SHP77 (cell line): ENCODE measurements at places on chromosomes 1 and 21.

- no peak for DNase-seq
Measured at GRCh38 chr1:245575710-245576109, 420.9 kb downstream of the KIF26B start.

DNA sequence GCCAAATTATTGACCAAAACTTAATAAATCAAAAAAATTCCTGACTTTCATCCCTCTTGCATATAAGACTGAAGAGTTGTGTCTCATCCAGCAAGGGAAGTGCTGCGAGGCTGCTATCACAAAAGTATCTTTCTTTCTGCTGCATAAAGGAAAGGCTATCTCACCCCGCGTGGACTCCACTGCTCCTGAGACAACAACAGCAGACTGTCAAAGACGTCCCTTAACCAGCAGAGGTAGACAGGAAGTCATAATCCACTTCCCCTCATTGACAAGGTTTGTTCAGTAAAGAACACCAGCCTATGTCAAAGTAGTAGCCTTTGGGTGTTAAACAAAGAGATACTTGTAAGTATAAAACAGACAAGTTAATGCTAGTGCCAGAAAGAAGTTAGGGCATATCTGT lies 29.4 kb downstream of the VPS26C start:
- DNase-seq, result no peak

DNA sequence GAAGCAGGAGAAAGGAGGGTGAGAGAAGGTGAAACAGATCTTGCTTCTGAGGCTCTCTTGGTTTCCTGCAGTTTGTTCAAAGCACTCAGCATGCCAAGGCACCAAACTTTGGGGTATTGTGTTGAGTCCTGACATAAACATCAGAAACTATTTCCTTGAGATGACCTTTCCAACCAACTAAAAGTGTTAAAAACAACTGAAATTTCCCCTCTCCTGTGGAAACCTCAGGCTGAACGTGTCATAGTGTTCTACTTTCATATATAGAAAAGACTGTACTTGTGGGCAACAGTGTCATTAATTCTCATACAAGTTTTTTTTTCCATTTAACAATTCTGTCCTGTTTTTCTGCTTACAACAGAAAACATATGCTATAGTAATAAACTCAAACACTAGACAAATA lies 6.3 kb upstream of the LYST start:
- no peak for DNase-seq

GRCh38 chr1:23567996-23568607 lies 8.8 kb upstream of the ID3 start:
- no peak for DNase-seq

DNA sequence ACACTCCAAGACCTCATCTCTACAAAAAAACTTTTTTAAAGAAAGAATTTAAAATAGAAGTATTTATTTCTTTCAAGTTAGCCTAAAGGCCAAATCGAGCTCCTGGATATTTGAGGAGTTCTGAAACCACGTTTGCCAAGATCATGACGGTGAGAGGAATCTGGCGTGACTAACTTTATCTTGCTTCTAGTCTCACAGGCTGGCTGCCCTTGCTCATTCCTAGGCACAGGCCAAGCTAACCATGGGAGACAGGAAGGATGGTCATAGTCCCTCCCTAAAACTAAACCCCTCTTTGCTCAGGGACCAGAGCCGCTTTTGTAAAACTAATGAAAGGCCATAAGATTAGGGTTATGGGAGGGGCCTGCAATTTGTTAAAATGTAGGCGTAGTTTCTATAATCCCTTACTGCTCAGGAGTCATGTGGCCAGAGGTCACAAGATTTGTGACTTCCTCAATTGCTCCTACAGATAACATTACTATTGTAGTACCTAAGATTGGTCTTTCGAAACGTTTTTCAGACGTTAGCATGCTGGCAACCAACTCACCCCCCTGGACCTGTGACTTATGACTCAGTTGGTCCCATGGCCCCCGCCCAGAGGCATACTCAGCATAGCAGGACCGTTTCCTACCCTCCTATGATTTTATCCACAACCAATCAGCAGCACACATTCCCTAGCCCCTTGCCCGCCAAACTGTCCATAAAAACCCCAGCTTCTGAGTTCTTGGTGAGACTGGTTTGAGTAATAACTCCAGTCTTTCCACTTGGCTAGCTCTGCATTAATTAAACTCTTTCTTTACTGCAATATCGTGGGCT lies 425.0 kb downstream of the SMYD3 start:
- no peak for DNase-seq

GRCh38 chr1:218401441-218401997 lies 56.4 kb downstream of the TGFB2 start:
- no peak for DNase-seq

DNA sequence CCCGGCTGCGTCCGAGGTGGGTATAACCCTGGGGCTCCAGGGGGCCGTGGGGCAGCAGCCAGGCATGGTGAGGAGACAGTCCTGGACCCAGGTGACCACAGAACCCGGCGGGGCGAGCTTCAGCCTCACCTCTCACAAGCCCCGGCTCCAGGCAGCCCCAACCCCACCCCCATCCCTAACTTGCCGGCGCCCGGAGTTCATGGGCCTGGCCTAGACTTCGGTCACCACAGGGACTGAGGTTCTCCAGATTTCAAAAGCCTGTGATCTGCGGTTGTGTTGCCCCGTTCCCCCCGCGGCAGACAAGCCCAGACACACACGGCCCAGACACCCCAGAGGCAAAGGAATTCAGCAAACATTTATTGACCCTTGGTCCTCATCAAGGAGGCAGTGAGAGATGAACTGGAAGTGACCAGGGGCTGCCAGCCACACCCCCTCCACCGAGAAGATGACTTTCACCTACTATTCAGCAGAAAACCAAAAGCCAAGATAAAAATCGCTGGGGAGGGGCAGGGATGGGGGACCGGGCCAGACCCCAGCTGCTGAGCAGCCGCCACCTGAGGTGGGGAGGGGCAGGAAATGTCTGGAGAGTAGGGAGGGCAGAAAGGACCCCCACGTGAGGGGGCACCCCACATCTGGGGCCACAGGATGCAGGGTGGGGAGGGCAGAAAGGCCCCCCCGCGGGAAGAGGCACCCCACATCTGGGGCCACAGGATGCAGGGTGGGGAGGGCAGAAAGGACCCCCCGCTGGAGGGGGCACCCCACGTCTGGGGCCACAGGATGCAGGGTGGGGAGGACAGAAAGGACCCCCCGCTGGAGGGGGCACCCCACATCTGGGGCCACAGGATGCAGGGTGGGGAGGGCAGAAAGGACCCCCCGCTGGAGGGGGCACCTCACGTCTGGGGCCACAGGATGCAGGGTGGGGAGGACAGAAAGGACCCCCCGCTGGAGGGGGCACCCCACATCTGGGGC lies 3.9 kb downstream of the HES4 start:
- DNase-seq, result no peak

- no peak for DNase-seq
Measured at GRCh38 chr1:86263101-86263500, 106.5 kb upstream of the COL24A1 start.

DNA sequence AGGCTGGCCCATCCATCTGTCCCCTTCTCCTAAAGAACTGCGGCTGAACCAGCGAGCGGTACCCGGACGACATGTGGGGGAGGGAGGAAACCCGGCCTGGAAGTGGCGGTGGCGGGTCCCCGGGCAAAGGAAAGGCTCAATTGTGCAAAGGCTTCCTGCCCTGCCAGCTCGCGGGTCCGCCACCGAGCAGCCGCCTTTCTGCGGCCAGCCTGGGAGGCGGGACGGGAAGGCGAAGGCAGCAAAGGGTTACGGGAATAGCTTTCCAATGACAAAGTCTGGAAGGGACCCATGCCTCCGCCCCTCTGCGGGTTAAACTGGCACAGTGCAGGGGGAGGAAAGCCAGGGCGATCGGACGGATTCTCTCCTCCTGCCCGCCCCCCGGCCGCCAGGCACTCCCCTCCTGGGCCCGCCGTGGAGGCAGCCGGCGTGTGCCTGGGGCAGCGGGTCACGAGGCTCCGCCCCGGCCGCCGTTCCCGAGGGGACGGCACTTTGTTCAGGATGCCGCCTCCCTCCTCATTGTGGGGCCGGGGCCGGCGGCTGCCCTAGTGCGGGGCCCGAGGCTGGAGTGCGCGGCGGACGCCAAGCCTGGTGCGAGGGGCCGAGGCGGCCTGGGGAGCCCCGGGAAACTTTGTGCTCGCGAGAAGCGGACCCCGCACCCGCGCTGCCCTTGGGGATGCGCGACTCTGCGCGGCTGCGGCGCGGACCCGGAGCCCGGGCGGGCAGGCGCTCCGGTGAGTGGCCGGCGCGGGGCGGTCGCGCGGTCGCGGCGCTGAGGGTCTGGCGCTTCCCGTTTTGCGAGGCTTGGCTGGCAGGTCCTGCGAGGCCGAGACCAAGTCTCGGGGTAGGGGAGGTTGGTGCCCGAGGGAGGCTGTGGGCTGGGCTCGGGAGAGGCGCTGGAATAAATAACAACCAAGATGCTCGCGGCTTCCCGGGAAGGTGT lies at the start of gene NAV1:
TSS of gene NAV1 (plus strand) at position 516 of the 940 bp plus-strand sequence. CDS start 83,758 bp downstream, outside the sequence.
- peak; percentile 18 for DNase-seq

DNA sequence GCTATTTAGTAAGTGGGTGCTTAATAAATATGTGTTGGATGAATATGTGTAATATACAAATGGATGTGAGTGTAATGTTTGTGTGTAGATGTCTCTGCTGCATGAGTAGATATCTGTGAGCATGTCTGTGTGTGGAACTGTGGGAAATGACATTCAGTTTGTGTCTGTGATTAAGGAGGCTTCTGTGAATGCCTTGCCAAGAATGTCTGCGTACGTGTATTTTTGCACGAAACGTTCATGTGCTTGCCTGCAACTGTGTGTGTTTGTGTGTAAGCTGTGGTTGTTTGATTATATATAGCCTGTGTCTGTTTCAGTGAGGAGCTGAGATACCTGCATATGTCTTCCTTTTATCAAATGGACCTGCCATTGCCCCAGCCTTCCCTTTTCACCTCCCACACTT lies 13.8 kb downstream of the DMBX1 start:
- no peak for DNase-seq

- peak; percentile 49 for DNase-seq
Measured at GRCh38 chr1:9942399-9942938, 722 bp downstream of the LZIC start.

GRCh38 chr1:91635763-91636162 lies 135.1 kb downstream of the CDC7 start:
- no peak for DNase-seq

- DNase-seq, result no peak
Measured at GRCh38 chr21:15517394-15517793, 212.4 kb upstream of the USP25 start.

- no peak for DNase-seq
Measured at GRCh38 chr1:193111641-193112090, 6.5 kb upstream of the GLRX2 start.

GRCh38 chr21:29386803-29387202 lies 88.1 kb downstream of the BACH1 start:
- no peak for DNase-seq

- DNase-seq, result no peak
Measured at GRCh38 chr1:160625725-160626498, 20.9 kb downstream of the SLAMF1 start.

DNA sequence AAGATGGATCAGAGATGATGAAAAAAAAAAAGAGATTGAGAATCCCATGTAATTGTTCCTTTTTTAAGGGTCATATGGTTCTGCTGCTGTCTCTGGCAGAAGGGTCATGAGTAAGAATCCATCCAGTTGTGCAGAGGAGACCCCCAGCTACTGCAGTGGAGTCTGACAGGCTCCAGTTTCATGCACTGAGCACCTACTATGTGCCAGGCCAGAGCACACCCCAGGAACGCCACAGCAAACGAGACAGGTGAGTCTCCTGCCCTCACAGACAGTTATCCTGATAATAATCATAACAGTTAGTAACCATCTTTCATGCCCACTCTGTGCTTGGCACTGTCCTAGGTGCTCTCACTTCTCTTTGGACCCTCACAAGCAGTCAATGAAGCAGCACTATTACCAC lies 420.0 kb downstream of the MATN1 start:
- DNase-seq, result no peak

DNA sequence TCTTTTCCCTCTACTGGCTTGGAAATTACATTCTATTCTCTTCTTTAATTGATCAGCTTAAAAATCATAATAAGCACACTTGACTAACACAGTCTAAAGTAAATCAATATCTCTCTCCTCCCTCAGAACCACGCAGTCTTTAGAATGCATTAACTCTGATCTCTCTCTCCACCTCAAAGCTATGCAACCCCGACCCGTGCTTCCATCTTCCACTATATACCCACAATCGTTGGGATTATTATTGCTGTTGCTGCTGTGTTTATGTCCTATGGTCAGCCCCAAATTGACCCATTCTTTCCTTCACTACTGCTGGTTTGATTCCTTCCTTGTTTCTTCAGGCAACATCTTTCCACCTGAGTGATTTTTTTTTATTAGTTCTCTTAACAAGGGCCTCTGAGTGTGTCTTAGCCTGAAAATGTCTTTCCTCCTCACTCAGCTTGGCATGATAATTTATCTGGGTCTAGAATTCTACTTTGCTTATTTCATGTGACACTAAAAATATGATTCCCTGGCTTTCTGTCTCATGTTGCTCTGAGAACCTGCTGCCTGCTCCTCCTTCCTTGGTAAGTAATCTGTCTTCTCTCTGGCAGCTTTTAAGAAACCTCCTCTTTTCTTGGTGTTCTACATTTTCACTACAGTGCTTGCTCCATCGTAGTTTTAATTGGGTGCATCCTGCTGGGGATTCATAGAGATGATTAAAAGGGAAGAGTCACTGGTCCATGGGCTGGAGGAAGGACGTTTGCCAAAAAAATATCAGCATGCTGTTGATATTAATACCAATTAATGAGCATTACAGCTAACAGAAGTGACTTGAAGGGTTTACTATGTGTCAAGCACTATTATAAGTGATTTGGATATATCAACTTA lies 472.2 kb downstream of the MATN1 start:
- no peak for DNase-seq

- peak; percentile 44 for DNase-seq
Measured at GRCh38 chr21:31198575-31198974, 145.5 kb downstream of the TIAM1 start.

- no peak for DNase-seq
Measured at GRCh38 chr1:80498673-80499072, 1302.1 kb upstream of the ADGRL2 start.

DNA sequence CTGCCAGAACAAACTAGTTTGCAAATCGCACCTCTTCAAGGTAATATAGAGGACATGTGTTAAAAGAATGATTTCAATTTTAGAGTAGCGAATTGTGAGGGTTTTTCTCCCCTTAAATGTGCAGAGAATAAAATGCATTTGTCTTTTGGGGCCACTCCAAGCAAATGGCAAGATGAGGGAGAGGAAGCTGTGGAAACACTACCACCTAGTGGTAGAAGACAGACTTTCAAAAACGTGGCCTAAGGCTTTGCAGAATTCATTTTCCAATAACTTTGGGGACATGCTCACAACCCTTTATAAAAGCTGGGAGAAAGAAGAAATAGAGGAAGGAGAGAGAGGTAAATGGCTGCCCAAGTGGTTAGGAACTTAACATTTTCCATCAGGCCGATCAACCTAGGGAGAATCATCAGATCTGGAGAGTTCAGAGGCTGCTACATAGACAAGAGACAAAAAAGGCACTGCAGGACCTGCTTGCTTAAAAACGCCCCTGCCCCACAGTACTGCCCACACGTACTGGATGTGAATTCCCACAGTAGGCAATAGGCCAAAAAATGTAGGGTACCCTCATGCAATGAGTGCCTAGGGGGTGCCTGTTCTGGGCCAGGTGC lies 15.7 kb upstream of the RCAN1 start:
- DNase-seq, result peak; percentile 56
